Activated T-cell treated with anti-CD3 and anti-CD28 coated beads, Interleukin-2, amount 50 U/mL, for 4 hours (primary cell): ENCODE measurements at places on chromosomes 11 and 22. TPM values are rescaled to one million over a fixed set of nuclear protein-coding genes. Genes with fewer than 3 reads are reported as not detected.

GRCh38 chr11:94776351-94777321, 8.5 kb downstream of the AMOTL1 start:
- DNase-seq: no peak

DNA sequence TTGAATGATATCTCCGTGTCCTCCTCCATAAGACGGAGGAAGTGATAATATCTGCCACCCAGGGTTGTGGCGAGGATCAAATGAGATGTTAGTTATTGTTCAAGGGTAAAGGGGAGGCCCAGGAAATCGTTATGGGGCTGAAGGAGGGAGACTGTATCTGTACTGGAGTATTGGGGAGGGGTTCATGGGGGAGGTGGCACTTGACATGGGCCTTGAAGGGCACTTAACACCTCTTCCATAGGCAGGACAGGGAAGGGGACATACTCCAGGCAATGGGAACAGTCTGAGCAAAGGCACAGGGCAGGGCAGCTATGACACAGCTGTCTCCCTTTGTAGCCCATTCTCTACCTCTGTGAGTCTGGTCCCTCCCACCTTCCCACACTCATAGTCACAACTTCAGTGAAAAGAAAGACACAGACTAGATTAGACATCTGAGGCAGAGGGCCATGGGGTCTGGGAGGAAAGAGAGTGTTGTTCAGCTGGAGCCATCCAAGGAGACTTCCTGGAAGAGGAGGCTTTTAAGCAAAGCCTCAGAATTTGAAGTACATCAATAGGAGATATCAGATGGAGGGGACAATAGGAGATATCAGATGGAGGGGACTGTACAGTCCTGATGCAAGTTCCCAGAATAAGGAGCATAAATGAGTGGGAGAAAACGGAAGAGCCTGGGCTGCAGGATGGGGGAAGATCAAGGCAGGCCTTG, 15.8 kb upstream of the DGKZ start:
- DNase-seq: peak; percentile 34

- no peak for DNase-seq
Observed at GRCh38 chr11:13214276-13214675, 63.3 kb upstream of the BMAL1 start.

DNA sequence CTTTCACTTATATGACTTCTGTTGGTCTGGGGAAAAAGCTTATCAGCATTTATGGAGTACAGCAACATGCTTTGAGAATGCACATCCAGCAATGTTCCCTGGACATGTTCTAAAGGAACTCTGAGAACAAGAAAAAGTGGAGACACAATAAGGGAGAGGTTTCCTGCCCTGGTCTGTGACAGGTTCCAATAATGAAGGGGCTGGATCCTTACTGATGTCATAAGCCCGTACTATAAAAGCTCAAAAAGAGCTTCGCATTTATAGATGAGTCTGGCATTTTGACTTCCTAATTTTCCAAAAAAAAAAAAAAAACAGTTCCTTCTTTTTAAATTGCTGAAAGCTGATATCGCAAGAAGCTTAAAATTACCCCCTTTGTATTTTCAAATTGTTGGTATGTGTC, 129.1 kb downstream of the MPPED2 start:
- no peak for DNase-seq

DNA sequence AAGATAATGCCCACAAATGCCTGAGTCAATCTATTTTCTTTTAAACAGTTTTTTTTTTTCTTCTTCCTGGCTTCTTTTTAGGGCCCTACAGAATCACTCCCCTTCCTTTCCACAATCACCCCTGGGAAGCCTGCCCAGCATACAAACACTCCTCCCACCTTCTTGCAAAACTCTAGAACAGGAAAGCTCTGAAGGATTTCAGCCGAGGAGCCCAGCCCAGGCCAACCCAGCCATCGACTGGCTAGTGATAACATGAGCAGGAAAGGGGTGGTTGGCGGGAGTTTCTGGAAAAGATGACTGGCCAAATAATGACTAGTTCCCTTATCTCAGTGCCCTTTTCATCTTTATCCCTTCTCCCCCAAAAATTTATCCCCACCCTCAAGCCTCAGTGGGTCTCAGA, 68.2 kb downstream of the USP35 start:
- no peak for DNase-seq

GRCh38 chr11:121257976-121258375, 34.6 kb upstream of the SC5D start:
- DNase-seq: no peak

GRCh38 chr11:114215871-114216795, 80.1 kb upstream of the NNMT start:
- no peak for DNase-seq

DNA sequence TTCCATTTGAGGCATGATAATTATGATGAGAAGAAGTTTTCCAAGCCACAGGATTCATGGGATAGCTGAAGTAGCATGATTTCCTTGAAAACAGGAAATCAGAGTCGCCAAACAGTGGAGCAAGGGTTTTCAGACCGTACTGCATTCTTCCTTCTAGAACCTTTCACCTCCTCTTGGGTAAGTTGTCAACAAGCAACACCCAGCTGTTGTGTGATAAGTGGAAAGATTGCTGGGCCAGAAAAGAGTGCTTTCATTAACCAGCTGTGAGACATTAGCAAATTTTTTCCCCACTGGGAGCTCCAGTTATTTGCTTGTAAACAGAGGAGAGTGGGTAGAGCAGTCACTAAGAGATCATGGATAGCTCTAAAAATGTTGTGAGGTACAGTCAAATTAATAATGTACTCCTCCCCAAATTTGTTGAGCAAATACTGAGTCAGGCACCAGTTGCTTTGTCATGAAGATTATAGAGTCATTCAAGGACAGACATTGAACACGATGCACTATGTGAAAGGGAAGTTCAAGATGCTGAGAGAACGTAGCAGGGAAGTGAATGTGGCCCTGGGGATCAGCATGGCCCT, 11.7 kb upstream of the MPEG1 start:
- DNase-seq: no peak

- DNase-seq: peak; percentile 28
Observed at GRCh38 chr22:30890686-30891442, 77.7 kb downstream of the MORC2 start.

- no peak for DNase-seq
Observed at GRCh38 chr11:10265936-10266335, 28.1 kb downstream of the SBF2 start.

GRCh38 chr22:46797355-46797754, 34.9 kb downstream of the TBC1D22A start:
- DNase-seq: no peak

DNA sequence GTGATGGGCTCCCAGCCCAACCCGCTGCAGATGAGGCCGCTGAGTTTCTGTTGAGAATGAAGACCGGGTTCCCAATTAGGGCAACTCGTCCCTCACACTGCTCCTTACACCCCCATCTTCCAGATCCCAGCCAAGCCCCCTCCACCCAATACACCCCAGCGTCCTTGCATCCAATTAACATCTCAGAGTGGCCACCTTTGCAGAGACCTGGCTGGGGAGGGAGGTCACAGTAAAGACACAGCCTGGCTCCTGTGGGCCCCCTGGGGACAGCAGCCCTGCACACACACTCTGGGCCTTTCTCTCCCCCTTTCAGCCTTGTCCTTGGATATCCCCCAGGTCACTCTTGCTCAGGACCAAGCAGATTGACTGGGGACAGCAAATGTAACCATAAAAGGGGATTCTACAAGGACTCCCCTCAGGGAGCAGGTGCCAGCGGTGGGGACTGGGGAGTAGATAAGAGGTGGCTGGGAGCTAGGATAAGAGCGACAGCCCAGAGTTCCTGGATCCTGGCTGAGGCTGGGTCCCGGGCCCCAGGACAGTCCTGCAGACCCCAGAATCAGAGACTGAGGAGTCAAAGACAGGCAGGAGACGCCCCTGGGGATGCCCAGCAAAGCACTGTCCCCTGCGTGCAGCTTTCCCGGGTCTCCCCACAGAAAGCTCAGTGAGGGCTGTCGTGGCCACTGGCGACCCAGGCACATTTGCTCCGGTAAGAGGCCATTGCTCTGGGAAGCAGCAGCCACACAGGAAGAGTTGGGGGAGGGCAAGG, 8.4 kb downstream of the APOBEC3A start:
- no peak for DNase-seq

GRCh38 chr22:19741053-19741452, 17.7 kb downstream of the GP1BB start:
- DNase-seq: no peak

The TP53I11 gene
- 8.1 TPM for total RNA-seq
